ENCODE measurements at places on chromosomes 1 and 21.

GRCh38 chr1:31872658-31873636 lies 57.1 kb upstream of the SPOCD1 start:
- DNase-seq: no peak

GRCh38 chr1:85062425-85063026 lies 14.2 kb upstream of the MCOLN3 start:
- no peak for DNase-seq

DNA sequence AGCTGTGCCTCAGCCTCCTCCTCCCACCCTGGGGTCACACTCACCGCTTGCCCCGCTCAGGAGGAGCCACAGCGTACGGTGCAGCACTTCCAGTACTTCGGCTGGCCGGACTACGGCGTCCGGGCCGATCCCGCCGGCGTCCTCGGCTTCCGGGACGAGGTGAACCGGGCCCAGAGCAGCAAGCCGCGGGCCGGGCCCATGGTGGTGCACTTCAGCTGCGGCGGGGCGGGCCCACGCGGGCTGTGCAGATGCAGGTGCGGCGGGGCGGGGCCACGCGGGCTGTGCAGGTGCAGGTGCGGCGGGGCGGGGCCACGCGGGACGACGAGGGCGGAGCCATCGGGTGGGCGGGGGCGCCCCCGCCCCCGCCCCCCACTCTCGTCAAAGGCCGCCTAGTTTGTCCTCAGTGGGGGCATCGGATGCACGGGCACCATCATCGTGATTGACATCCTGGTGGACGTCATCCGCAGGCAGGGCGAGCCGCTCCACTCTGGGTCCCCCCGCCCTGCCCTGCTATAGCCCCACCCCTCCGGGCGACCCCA lies 5.5 kb downstream of the RNF223 start:
- peak; percentile 32 for DNase-seq

DNA sequence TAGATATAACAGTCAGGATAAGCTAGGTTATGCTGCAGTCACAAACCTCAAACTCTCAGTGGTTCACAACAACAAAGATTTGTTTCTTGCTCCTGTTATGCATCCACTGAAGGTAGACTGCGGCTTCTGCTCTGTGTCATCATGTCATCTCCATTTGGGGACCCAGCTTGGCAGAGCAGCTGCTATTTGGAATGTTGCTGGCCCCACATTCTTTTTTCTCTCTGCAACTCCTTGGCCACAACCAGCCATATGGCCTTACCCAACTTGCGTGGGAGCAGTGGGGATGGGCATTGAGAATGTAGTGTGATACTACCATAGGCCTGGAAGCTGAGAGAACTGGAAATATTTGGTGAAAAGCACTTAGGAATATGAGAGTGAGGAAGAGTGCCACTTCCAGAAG lies 26.4 kb downstream of the AGO4 start:
- DNase-seq: no peak

DNA sequence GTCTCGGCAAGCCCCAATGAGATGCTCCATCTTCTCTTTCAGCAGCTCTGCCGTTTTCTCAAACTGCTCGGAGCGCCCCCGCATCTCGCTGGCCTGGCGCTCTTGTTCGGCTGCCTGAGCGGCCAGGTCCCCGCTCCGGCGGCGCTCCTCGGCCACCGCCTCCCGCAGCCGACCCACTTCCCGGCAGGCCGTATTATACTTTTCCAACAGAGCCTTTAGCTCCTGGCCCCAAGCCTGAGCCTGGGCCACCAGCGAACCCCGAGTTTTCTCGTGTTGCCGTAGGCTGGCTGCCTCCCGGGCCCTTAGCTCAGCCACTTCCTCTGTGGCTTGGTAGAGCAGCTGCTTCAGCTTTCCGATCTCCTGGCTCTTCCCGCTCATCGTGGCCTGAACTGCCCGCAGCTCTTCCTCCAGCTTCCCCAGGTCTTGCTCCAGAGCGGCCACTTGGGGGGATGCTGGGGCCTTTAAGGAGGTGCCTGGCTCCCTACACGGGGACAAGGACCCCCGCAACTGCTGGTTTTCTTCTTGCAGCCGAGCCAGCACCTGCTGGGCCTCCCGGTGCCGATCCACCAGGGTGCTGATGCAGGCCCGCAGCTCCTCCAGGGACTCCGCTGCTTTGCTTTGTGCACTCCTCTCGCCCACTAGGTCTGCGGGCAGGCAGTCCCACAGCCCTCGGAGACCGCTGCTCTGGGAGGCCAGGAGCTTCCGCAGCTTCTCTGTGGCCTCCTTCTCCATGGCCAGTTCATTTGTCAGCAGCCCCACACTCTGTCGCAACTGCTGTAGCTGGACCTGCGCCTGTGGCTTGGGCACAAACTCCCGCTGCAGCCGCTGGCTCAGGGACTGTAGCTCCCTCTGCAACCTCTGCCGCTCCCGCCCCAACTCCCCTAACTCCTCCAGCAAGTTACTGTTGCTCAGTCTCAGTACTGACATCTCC lies 13.4 kb upstream of the PIAS3 start:
- peak; percentile 13 for DNase-seq

- DNase-seq: no peak
These were observed 30.6 kb upstream of the TADA1 start for GRCh38 chr1:166906647-166907046.

- DNase-seq: no peak
These were observed 36.7 kb upstream of the IL20 start for GRCh38 chr1:206828765-206829164.

DNA sequence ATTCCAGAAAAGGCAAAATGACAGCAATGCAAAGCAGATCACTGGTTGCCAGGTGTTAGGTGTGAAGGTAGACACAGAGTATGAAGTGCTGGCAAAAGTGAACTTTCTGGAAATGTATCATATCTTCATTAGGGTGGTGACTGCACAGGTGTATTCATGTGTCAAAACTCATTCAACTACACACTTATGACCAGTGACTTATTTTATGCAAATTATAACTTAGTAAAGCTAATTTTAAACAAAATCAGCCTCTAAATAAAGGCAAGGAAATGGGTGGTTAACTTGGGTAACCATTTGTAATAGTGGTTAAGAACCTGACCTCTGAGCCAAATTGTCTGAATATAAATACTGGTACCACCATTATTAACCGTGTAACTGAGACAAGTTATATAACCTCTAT lies 7.4 kb downstream of the COP1 start:
- DNase-seq: no peak

DNA sequence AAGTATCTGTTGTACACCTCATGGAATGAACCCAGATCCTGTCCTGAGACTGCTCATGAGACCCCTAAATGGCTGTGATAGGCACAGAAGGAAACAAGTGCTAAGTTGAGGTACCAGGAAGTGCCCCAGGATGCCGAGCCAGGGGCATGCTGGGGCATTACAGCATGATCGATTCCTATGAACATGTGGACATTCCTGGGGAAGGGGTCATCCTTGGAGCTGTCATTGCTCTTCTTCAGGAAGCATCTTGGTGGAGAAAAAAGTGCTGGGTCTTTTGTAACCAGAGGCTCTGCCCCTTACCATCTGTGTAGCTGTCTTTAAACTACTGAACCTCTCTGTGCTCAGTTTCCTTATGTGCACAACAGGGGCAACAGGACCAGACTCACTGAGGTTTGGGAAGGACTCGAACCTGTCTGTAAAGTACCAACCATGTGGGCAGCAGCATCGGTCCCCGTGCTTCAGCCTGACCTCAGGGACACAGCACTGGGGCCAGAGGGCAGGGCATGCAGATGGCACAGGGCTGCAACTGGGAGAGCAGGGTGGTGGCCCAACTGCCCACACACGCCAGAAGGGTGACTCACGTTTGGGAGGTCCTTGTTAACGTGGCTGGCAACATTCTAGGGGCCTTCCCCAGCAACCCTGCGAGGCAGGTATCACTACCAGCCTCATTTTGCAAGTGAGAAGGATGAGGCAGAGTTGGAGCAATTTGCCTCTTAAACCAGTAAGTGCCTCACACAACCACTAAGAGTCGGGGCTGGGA lies 142.3 kb upstream of the EDN2 start:
- peak; percentile 63 for DNase-seq

- DNase-seq: no peak
These were observed 18.5 kb downstream of the SLC66A1 start for GRCh38 chr1:19330449-19331135.

GRCh38 chr1:206049919-206050600 lies 2.9 kb upstream of the RHEX start:
- no peak for DNase-seq

DNA sequence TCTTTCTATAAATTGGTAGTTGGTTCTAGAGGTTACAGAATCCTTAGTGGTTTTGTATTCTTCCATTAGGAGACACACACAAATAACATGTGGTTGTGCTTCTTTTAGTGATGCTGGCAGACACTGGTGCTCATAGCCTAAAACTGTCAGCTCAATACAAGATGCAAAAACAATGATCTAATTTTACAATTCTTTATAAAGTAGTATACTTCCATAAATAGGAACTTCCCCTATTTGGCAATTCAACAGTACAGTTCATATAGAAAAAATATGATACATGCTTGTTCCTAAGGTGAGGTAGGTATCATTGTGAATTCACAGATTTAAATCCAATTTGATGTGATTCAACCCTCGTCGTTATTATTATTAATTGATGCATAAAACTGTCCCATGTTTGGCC lies 20.8 kb upstream of the CCDC17 start:
- no peak for DNase-seq

DNA sequence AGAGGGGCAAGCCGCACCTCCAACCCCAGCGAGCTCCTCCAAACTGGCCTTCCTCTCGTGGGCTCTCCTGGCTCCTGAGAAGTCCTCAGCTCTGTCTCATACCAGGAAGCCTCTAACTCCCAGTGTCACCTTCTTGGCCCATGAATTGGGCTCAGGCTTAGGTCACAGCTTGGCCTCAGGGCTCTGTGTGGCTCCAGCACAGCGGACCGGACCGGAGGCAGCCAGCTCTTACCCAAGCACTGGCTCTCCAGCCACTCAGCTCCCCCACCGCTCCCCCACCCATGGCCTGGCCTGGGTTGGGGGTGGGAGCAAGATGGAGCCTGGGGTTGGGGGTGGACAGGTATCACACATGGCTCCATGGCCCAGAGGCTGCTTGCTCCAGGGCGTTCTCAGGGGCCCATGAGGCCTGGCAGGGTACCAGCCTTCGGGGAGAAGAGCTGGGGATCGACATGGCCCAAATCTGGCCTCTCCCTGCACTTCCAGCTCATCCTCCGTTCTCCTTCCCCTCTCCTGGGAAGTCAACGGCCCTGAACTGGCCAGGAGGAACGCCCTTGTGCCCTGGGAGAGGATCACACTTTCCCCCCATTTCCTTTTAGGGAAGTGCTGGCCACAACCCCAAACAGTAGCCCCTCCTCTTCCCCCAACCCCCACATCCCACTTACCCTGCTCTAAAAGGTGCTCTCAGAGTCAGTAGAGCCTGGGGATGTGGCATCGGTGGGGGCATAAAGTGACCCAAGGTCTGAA lies 97.5 kb downstream of the CASZ1 start:
- no peak for DNase-seq

DNA sequence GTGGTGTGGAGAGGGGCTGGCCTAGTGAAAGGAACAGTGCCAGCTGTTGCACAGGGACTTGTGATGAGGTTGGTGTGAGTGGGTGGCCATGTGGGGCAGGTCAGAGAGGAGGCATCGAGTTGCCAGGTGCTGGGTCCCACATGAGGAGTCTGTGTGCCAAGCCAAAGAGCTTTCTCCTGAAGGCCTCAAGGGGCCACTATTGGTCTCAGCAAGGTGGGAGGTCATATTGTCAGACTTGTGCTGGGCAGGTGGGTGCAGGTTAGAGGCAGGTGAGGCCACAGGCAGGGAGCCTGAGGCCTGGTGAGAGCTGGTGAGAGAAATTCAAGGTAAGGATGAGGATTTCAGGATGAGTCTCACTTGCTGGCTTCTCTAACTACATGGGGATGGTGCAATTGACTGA lies 256.8 kb downstream of the DISC1 start:
- DNase-seq: no peak

GRCh38 chr1:191125950-191126349 lies 648.3 kb upstream of the BRINP3 start:
- DNase-seq: no peak

DNA sequence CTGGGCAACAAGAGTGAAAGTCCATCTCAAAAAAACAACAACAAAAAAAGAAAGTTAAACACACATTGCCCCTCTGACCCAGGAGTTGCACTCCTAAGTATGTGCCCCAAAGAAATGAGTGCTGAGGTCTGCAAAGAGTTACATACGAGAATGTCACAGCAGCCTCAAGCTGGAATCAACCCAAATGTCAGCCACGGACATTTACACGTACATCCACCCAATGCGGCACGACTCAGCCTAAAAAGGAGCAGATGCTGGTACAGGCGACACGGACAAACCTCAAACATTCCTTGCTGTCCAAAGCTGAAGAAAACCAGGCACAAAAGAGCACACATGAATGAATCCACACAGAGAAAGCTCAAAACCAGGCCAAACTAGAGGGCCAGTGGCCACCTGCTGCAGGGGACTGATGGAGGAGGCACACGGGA lies 46.8 kb upstream of the ECE1 start:
- no peak for DNase-seq

- no peak for DNase-seq
These were observed 53.8 kb upstream of the LMO4 start for GRCh38 chr1:87274851-87275250.

DNA sequence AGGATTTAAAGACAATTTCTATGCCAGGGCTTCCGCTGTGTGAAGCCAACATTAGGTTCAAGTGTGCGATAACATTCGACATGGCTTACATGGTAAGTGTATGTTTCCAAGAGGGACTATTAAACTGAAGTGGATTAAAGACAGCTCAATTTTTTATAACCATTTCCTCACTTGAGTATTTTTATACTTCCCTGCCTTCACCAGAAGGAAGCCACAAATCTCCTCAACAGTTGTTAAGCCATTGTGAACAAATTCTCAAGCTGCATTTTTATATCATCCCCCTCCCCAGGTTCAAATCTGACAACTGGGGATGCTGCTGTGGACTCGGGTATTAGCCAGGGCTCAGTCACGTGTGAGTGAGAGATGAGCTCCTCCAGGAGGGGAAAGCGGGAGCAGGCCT lies 116.3 kb downstream of the RHOU start:
- DNase-seq: no peak

GRCh38 chr1:178818416-178818815 lies 52.5 kb downstream of the ANGPTL1 start:
- DNase-seq: no peak

DNA sequence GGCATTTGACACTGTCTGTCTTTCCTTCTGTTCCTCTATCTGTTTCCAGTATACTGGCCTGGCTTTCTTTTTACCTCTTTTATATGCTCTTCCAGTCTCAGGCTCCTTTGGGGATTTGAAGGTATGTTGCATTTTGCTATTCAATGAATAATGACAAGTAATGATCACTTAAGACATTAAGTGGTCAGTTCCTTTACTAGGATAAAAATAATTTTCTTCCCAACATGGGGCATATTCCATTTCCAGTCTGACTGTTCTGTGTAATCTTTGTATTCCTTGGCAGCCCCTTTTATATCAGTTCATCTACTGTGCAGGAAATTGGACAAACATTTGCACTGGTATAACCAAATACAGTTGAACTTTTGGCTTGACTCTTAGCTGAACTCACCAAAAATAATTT lies 15.6 kb downstream of the METTL18 start:
- no peak for DNase-seq

- peak; percentile 8 for DNase-seq
These were observed 124.5 kb downstream of the ZNF648 start for GRCh38 chr1:181936768-181937581.
